Stimulated activated CD8-positive, alpha-beta memory T cell treated with anti-CD3 and anti-CD28 coated beads, Interleukin-4, amount 100 ng/mL, for 1 hour (primary cell): ENCODE measurements at places on chromosomes 1 and 21.
A peak's percentile ranks its signal among the peaks of the same experiment; 100 is the strongest.

GRCh38 chr1:100950337-100950736 lies 54.4 kb downstream of the SLC30A7 start:
- DNase-seq: no peak

- no peak for DNase-seq
These were observed 12.7 kb upstream of the HEYL start for GRCh38 chr1:39652105-39652504.

DNA sequence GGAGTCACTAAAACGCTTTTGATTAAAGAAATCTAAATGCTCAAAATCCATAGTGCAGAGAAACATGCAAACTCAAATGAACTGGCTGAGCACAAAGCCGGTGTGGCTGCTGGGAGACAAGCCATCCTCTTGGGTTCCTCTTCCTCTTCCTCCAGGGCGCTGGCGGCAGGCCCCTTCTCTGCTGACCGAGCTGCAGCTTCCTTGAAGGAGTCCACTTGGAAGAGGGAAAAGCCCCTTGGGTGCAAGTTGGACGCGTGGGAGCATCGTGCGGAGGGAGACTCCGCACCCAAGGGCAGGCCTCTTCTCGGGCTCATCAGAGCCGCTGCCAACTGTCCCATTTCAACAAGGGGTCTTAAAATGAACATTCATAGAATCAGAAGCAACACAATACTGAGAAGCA lies 7.9 kb downstream of the CCNL2 start:
- DNase-seq: no peak

DNA sequence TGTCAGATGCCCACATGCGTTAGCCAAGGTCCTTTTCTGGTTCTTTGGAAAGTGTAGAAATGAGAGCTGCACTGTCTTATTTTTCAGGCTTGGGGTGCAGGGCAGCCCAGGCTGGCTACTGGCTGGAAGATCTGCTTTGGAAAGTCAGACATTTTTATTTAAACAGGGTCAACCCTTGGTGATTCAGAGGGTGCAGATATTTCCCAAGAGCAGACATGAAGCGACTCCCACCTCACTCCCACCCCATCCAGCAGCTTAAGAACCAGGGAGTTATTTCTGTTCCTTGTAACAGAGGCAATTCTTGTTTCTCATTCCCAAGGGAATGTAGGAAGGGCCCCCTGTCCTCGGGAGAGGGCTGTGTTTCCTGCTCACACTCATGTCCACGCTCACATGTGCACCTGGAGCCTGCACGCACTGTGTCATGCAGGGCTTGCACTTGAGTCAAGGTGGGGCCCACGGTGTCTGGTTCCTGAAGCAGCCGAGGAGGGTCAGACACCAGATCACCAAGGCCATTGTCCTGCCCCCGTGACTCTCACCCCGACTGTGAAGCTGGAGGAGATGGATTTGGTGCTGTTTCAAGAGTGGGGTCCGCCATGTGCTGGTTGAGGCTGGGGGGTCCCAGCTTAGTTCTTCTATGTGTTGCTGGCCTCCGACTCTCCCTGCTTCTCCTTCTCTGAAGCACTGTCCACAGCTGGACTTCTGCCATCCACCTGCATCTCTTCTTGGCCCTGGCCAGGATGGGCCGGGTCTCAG lies 992 bp downstream of the S100A7A start:
- DNase-seq: no peak

- DNase-seq: no peak
These were observed 167.2 kb downstream of the CYYR1 start for GRCh38 chr21:26405735-26406361.

DNA sequence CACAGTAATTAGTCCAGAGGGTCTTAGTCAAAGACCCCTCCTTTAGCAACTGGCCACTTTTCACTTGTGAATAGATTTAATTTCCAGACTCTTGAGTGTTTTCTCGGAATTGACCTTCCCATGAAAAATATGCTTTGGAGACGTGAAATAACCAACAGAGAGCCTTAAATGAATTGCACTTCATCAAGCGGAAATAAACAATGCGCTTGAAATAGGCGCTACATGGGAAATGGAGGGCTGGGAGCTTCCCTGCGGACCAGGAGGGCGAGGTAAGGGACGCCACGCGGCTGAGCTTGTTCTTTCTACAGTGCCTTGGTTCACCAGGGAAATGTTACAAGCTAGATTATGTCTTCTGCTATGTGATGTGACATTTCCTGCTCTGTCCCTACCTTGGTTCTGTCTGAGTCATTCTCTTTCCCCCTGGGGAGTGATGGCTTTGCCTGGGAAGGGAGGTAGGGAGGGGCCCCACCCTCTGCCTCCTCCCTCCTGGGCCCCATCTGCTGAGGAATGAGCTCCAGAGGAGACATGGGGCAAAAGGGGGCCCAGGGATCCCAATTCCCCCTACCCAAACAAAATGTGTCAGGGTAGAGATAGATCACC lies 619.3 kb downstream of the PTPRU start:
- DNase-seq: no peak

GRCh38 chr1:37999430-38000232 lies 5.7 kb downstream of the FHL3 start:
- DNase-seq: no peak

- DNase-seq: no peak
These were observed 53.9 kb upstream of the LBR start for GRCh38 chr1:225481738-225482137.

- DNase-seq: no peak
These were observed 425.7 kb upstream of the USP24 start for GRCh38 chr1:55640708-55641473.

- no peak for DNase-seq
These were observed 110.2 kb upstream of the IVNS1ABP start for GRCh38 chr1:185427264-185427663.

DNA sequence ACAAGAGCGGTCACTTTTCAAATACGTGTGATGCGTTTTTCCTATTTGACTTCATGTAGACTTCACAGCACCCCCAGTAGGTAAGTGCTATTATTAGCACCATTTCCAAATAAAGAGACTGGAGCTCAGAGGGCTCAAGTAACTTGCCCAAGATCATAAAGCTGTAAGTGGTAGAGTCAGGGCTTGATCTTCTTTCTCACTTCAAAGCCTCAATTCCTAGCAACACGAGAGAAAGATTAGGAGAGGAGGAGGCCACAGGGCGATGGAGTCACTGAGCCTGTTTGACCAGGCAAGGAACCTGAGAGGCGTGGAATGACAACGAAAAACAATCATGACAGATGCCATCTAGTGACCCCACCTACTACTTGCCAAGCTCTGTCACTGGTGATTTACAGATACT lies 181.0 kb downstream of the FOXD2 start:
- no peak for DNase-seq

DNA sequence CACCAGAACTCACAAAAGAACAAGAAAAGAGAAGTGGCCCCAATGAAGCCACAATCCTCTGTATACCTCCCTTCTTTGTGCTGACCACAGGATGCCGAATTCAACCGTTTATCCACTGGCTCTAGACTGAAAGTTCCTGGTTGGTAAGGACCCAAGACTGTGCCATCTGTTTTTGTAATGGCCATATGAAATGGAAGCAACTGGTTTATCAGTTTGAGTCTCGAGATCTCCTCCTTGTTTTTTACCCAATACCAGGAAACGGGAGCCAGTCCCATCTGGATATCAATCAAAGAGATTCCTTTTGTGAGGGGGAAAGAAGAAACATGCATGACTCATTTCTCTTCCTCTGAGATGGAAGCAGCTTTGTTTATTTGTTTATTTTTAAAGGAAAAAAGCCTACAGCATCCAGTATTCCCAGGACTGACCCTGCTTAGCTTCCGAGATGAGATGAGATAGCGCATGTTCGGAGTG lies 32.4 kb upstream of the ZNF124 start:
- no peak for DNase-seq

DNA sequence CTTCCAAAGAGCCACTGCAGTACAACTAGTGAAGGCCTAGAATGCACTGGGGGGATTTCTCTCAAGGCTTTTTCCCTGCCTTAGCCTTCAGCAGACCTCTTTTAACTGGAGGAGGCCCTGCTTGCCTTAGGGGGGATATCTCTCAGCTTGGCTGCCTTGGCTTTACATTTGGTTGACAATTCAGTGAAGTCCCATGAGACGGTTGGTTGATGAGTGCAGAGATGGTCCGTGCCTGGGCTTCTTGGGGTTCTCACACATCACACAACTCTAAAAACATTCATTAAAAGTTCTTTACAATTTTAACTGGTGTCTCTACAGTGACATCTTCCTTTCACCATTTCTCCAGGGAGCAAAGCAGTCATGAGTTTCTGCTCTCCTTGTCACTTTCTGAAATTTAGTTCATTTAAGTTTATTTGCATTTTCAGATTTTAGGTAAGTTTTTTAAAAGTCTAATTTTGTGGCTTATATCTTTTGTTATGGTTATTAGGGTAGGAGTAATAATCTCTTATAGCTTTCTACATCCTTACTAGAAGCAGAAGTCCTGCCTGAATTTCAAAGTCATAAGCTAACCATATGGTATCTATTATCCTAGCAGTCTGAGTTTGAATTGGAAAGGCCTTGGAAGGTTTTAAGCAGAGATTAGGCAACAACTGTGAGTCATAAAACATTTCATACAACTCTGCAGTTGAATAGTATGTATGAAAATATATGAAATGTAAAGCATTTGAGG lies 487.6 kb downstream of the DPYD start:
- no peak for DNase-seq

DNA sequence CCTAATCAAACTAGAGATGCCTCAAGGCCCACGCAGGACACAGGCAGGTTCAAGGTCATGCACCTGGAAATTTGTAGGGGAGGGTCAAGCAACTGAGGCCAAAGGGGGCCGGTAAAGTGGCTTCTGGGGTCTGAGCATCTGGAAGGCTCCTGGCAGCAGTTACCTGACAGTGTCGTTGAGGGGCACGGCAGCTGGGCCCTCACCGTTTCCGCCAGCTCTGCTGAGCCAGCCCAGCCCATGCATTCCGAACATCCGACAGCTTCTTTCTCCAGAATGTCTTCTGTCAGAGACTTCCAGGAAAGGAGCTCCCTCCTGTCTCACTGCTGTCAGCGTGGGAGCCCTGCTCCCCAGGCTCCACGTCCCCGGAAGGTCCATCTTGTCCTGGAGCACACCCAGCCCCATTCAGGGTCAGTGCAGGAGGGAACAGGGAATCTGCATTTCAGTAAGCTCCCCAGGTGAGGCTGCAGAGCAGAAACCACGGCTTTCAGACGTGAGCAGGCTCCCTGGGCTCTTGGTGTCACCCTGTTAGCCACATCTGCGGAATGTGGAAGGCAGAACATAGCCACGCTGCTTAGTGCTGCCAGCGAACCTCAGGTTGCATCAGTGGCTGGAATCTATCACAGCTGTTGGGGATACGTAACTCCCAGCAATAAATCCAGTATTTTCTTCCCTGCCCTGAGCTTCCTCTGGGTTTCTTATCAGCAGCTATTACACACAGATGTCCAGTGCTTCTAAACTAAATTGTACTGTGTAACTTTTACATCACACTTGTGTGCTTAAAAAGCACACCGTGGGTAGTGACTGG lies 36.3 kb upstream of the FAM3B start:
- DNase-seq: no peak

- DNase-seq: peak; percentile 42
These were observed 8.9 kb downstream of the VPS26C start for GRCh38 chr21:37257967-37258877.

DNA sequence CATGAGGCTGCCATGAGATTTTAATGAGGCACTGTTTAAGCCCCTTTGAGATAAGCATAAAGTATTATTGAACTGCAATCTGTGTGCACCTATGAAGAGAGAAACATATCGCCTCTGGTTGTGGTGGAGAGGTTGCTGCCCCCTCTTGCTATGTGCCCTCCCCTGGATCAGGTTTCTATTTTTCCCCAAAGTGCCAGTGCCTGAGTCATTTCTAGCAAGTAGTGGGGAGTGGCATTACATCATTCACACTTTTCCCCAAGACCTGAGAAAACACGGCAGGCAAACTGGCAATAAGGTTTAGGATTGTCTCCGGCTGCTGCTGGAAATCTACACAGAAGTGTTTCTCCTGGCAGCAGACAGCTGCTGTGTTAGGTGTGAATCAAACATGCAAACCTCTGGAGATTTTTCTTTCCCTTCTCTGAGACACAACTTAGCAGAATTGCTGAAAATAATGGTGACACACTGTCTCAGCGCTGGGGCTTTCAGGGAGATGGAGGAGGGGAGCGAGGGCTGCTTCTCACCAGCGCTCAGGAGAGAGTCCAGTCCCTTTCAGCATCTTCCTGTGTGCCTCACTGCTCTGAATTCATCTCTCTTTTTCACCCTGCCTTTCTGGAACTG lies 13.7 kb upstream of the RGS16 start:
- DNase-seq: no peak

- no peak for DNase-seq
These were observed 238.2 kb downstream of the GRIK3 start for GRCh38 chr1:36796106-36796590.

DNA sequence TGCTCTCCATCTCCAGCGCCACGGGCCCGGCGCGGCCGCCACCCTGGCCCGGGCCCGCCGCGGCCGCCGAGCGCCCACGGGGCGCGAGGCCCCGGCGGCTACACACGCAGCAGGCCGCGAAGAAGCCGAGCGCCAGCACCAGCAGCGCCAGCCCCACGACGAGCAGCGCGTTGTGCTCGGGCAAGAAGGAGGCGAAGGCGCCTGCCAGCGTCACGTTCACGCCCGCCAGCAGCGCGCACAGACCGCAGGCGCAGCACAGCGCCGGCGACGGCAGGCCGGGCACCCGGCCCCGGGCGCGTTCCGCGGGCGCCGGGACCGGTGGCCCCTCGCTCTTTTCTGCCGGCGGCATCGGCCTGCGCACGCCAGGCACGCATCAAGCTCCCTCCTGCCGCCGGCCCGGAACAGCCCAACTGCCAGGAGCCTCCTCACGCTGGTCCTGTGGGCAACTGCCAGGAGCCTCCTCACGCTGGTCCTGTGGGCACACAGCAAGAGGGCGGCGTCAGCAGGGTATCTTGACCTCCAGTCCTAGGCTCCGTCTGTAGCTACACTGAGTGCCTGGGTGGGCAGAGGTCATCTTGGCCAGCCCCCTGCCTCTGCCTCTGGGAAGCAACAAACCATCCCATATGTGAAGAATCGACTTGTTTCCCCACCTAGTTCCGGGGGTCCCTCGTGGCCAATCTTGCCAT lies 18.1 kb downstream of the KNCN start:
- DNase-seq: peak; percentile 25

DNA sequence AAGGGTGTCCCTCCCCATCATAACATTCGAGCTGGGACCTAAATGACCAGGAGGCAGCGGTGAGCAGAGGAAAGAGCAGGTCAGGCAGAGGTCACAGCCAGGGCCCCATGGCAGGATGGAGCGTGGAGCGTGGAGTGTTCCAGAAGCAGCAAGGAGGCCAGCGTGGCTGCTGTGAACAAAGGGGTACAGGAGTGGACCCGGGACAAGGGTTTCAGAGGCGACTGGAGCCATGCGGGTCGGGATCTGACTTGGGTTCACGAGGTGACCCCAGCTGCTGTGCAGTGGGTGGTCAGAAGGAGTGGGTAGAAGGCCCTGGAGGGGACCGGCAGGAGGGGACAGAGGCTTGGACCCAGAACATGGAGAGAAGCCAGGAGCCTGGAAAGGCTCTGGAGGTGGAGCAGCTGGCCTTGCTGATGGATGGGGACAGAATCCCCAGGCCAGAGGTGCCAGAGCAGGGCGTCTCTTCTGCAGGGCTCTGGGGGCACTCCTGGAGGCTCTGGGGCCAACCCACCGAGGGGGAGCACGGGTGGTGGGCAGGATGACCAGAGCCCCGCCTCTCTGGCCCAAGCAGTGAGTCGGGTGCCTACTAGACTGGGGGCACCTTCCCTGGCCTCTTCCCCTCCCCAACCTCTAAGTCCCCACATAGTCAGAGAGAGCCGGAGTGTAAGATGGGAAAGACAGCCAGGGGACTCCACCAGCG lies 2.3 kb downstream of the CHD5 start:
- DNase-seq: no peak

- no peak for DNase-seq
These were observed 64.1 kb downstream of the LRRC8D start for GRCh38 chr1:89884718-89885596.

- DNase-seq: no peak
These were observed 639.7 kb upstream of the CXADR start for GRCh38 chr21:16873176-16873575.
